Left colon (tissue), 2 donors: ENCODE measurements at places on chromosomes 11 and 22. TPM values are rescaled to one million over a fixed set of nuclear protein-coding genes. Genes with fewer than 3 reads are reported as not detected.

DNA sequence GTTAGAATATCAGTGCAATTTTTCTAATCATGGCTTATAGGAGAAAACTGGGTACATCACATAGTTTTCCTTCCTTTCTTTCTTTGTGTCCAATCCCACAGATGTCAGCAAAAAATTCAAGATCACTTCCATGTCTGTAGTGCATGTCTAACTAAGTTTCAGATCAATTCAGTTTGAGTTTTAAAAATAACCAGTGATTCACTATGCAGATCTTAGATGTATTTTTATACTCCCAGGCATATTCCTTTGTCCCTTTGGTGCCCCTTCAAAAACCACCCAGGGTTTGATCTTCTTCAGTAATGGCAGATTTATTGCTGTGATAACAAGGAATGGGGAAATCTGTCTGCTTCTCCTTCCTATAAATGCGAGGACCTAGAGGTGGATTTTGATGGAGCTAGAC lies 915.6 kb downstream of the METTL15 start:
- DNase-seq: no peak

GRCh38 chr22:47552541-47553205 lies 790.2 kb downstream of the TBC1D22A start:
- DNase-seq: no peak

DNA sequence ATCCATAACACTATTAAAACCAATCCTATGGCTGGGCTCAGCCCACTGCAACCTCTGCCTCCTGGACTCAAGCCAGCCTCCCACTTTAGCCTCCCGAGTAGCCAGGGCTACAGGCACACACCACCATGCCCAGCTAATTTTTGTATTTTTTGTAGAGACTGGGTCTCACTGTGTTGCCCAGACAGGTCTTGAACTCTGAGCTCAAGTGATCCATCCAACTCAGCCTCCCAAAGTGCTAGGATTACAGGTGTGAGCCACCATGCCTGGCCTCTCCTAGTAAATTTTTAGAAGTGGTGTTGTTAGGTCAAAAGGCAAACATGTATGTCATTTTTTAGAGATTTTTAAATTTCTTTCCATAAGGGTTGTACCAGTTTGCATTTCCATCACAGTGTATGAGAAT lies 14.2 kb downstream of the F2 start:
- no peak for DNase-seq

GRCh38 chr11:2287091-2287490 lies 14.6 kb downstream of the C11orf21 start:
- peak; percentile 14 for DNase-seq

- no peak for DNase-seq
Measured at GRCh38 chr11:72624496-72625201, 49.6 kb downstream of the PDE2A start.

GRCh38 chr11:45676522-45677095 lies 11.2 kb upstream of the CHST1 start:
- no peak for DNase-seq

DNA sequence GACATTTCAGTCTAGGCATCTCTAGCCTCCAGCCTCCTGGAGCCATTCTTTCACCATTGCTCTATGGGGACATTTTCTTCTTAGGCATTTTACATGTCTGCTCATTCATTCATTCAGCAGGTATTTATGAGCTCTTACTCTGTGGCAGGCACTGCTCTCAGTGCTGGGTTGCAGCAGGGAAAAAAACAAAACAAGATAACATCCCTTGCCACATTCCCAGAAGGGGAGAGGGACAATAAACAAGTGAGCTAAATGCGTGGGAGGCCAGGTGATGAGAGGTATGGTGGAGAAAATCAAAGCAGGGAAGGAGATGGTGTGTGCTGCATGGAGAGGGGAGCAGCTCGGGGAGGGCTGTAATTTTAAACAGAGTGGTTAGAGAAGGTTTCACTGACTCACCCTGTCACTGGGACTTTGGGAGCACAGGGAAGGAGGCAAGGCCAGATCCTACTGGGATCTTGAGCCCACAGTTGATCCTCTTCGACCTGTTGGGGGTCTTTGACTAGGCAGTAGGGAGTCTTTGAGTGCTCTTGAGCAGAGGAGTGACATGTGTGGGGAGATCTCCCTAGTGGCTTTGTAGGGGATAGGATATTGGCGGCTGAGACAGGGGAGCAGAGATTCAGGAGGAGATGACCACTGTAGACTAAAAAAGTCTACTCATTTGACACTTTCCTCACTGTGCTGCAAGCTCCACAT lies 17.0 kb downstream of the MICAL2 start:
- no peak for DNase-seq

- no peak for DNase-seq
Measured at GRCh38 chr22:37065180-37065579, 13.6 kb downstream of the KCTD17 start.

GRCh38 chr11:34027516-34028408 lies 23.8 kb upstream of the CAPRIN1 start:
- peak; percentile 54 for DNase-seq

- DNase-seq: no peak
Measured at GRCh38 chr22:49995361-49996118, 17.0 kb downstream of the IL17REL start.

DNA sequence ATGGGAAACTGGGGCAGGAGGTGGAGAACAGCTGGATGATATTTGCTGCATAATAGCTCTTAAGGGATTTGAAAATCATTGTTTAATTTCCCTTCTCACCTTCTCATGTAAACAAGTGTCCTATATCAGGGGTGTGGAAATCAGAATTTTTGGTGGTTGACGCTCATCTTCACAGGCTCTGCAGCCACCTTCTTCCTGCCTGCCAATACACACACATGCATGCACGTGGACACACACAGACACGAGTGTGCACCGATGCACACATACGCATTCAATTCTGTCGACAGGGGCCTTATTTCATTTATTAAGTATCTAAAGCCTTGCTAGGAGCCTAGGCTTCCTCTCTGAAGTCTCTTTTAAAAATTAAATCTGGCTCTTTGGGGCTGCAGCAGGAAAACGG lies 349.4 kb upstream of the NCAM1 start:
- DNase-seq: no peak

GRCh38 chr11:66987158-66987620 lies 12.1 kb downstream of the C11orf86 start:
- no peak for DNase-seq

GRCh38 chr22:48088926-48089536 lies 1326.6 kb downstream of the TBC1D22A start:
- no peak for DNase-seq

DNA sequence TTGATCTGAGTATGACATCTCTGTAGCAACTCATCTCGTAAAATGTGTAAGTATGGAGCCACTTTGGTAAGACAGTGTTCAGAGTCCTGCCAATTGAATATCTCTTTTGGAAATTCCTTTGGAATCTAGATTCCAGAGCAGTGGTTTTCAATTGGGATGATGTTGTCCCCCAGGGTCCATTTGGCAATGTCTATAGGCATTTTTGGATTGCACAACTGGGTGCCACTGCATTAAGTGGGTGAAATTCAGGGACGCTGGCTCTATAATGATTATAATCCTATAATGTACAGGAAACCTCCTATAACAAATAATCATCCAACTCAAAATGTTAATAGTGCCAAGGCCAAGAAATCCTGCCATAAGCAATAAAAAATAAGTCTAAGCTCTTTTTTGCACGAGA lies 404.8 kb upstream of the RAG2 start:
- DNase-seq: no peak

GRCh38 chr11:78731027-78731426 lies 156.4 kb upstream of the NARS2 start:
- no peak for DNase-seq

DNA sequence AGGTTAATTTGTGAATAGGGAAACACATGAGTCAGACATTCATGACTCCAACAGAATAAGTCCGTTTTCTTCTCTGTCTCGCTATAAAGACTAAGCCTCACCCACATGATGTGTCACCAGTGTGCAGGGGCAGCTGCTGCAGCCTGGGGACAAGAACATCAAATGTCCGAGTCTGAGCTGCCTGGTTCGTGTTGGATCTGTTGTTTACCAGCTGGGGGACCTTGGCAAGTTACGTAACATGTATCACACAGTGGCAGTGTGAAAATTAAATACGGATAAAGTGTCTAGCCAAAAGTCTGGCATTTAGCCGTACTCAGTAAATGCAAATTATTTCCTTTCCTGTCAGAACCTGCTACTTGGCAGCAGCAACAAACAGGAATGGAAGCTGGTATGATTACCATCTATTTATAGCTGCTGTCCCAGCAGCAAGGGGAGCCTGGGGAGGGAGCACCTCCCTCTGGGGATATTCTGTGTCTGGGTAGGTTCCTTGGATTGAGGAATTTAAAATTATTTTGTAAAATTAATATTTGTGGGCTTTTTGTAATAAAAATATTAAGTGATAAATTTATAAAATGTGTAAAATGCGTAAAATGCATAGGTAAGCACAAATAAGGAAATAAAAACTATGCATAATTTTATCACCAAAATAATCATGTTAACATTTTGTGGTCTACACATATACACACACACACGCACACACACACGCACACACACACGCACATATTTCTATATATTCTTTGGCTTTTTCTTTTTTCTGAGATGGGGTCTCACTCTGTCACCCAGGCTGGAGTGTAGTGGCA lies 1.3 kb upstream of the CLDN25 start:
- DNase-seq: no peak

The C11orf16 gene
- not detected for total RNA-seq

The LRRC74B gene
- 0.18 TPM for total RNA-seq

The SLC16A8 gene
- total RNA-seq: not detected

The CD3E gene
- total RNA-seq: 3.4 TPM

The CHADL gene
- 2.6 TPM for total RNA-seq

The BIK gene
- total RNA-seq: 23.0 TPM
